Right hindlimb (tissue), 1 donor: ENCODE measurements at places on chromosomes 11 and 22.

DNA sequence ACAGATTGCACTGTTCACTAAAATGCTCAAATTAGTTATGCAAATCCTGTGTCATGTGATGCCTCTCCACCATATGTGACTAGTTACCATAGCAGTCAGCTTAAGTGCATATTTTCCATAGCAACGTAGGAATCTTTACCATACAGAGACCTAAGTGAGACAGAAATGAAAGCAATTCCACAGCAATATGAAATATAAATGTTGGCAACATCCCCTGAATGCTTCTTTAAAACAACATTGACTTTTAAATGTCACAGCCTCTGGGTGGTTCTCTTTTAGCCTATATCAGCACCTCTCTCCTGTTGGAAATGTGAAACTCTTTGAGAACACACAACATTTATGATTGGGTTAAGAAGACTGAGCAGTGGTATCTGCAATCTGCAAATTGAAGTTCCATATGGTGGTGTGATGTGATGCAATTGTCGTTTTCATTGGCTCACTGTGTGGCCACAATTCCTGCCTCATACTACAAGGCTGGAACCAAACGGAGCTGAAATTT, 814.6 kb downstream of the DLG2 start:
- peak; percentile 35 for DNase-seq

DNA sequence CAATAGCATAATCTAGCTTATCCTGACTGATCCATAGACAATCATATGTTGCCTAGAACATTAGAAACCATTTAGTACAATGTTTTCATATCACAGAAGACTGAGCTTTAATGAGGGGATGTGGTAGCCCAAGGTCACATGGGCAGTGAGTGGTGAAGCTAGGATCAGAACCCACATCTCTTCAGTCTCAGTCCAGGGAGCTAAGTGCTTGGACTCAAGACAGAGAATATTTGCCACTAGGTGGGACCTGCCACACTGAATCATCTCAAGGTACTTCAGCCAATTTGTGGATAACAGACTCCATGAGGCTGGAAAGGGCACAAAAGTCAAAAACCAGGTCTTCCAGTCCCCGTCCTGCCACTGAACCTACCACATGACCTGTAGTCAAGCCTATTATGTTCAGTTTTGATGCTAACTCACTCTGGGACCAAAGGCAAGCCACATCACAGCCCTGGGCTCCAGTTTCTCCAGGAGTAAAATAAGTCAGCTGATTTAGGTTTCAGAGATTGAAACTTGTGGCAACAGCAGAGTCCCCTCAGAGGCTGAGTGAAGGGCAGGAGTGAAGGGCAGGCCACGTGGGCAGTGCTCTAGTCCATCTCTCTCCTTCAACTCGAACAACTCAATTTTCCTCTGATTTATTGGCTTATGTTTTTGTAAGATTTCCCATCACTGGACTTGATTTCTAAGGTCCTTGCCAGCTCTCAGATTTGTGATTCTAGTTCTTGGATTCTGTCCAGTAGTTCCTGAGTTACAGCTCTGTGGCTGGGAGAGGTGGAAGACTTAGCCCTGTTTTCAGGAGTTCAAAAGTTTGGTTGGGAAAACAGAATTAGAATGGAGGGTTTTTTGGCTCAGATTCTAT, 84.6 kb upstream of the PHOX2A start:
- no peak for DNase-seq

DNA sequence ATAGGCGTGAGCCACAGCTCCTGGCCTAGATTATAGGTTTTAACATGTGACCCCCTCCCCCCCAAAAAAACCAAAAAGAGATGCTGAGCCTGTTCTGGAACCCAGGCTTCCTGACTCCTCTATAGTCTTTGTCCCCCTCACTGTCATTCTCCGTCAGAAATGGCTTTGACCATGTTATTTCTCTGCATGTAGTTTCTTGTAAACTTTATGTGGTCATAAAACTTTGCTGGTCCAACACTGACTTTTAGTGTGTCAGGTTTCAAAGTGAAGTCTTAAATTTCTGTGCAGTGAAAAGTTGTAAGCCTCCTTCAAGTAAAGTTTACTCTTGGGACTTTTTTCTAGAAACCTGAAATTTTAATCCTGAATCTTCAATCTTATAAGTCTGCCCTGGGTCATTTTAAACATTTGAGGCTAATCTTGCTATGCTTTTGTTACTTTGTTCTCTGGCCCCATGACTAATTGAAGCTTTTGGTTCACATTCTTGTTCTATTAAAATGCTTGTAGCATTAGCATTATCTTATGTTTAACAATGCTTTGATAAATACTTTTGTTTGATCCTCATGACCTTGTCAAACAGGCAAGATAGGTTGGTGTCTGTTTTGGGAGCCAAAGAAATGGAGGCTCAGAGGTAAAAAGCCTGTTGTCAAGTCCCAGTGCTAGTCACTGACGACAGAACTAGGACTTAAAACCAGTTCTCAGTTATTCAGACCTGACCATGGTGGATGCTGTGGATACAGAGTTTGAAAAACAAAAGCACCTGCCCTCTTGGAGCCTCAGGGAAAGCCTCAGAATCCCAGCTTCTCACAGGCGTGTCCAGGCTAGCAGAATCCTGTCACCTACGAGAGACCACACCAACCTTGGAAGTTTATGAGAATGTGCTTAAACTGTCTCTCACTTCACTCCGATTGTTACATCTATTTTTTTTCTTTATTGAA, 87.7 kb upstream of the HORMAD2 start:
- DNase-seq = no peak

GRCh38 chr11:78977009-78977408, 402.3 kb upstream of the NARS2 start:
- DNase-seq = no peak

GRCh38 chr11:70397336-70397982, 870 bp upstream of the CTTN start:
- DNase-seq = no peak

DNA sequence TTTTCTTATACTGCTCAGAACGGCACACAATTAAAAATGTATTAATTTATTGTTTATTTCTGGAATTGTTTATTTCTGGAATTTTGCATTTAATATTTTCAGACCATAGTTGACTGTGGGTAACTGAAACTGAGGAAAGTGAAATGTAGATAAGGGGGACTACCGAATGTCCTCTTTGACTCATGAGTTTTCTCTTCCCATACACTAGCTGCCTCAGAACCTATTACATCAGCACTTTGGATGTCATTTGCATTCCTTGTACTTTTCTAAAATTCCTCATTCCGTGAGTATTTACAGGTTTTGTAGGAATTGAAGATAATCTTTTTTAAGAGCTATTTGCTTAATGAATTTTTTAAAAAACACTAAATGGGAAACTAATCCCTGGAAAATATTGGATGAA, 29.8 kb downstream of the ZC3H12C start:
- no peak for DNase-seq

DNA sequence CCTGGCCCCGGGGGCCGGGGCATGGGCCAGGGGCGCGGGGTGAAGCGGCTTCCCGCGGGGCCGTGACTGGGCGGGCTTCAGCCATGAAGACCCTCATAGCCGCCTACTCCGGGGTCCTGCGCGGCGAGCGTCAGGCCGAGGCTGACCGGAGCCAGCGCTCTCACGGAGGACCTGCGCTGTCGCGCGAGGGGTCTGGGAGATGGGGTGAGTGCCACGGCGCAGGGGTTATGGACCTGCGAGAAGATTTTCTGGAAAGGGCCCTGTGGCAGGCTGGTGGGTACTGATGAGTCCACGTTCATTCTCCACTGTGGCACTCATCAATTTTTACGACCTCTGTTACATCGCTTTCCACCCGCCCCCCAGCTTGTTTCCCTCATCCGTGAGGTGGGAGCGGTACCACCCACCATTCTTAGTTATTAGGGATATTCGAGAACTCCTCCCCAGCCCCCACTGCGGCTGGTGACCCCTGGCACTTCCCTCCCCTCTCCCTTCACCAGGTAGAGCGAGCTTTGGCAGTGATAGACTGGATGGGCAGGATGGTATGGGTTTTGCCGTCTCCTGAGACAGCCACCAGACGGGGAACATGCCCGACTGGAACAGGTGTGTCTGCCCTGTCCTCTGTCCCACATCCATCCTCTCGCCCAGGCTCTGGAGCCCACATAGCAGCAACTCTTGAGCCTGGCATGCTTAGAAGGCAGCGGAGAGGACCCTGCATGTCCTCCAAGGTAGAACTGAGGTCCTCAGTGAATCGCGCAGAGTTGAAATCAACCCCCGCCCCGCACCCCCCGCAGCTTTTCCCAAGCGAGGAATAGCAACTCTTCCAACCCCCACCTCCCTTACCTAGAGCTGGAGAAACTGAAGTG, 562 bp downstream of the DGAT2 start:
- no peak for DNase-seq

GRCh38 chr11:82698576-82699352, 34.9 kb downstream of the FAM181B start:
- no peak for DNase-seq

GRCh38 chr11:2929950-2930703, 907 bp upstream of the PHLDA2 start:
- DNase-seq = no peak

DNA sequence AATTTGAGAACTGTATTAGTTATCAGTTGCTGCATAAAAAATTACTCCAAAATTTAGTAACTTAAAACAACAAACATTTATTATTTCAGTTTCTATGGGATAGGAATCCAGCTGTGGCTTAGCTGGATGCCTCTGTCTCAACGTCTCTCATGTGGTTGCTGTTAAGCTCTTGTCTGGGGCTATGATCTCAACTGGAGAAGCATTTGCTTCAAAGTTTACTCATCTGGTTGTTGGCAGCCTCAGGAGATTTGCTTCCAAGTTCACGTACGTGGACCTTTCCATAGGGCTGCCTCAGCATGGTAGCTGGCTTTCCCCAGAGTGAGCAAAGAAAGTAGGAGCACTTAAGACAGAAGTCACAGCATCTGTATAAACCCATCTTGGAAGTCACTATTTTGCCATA, 144.9 kb upstream of the SESN3 start:
- DNase-seq = no peak

DNA sequence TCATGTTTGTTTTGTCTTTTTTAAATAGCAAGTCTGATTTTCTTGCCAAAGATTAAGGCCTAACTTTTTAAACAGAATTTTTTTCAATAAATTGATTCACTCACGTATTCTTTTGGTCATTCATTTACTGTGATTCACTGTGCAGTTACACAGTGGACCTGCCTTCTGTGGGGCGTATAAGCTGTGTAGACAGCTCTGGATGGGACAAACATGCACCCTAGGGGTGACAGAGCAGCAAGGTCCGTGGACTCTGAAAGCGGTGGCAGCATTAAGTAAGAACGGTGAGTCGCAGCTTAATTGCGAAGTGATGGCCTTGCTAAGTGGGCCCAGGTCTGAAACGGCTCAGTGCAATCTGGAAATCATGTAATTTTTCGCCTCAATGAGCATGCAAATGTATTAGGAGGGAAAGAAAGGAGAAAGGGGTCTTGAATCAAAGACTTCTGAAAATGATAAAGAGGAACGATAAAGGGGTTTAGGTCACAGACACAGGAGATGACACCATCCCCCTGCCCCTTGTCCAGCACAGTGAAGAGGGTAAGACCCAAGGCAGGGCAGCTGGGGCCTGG, 113.1 kb downstream of the SPATA19 start:
- no peak for DNase-seq

DNA sequence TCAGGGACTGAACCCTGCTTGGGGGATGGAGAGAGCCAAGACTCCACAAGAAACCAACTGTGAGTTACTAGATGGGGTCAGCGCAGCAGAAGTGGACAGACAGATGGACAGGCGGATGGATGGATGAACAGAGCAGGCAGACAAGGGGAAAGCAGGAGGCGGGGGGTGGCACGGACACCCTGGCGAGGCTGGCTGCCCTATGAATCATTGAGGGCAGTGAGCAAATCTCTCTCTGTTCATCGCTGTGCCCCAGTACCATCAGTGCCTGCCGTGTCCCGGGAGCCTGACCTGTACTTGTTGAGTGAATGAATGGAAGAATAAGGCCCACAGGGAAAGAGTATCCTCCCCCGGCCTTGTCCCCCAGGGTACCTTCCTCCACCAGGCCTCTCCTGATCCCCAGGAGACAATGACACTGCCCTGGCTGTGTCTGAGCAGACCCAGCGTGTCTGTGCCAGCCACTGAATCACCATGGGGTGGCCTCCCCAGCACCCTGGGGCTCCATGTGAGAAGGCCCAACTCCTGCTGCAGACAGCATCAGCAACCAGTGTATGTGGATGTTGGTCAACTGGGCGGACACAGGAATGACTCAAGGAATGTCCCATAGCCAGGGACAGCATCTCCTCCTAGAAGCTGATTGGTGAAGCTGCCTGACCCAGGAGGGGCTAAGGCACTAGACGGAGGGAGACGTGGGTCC, 5.1 kb upstream of the KLHL35 start:
- DNase-seq = no peak

GRCh38 chr11:8870411-8871170, 40.4 kb upstream of the AKIP1 start:
- peak; percentile 93 for DNase-seq

DNA sequence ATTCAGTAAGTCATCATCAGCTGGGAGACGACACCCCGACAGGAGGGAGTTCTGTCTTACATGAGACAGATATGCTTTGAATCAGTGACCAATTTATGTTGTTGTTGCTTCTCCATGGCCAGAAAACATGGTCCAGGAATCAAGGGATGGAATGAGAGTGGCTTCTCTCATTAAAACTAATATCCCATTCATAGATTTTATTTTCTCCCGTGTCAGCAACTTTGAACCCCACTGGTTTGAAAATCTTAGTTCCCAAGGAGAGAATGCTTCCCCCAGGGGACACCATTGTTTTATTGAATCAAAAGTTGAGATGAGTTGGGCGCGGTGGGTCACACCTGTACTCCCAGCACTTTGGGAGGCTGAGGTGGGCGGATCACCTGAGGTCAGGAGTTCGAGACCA, 42.8 kb downstream of the RPS6KA4 start:
- DNase-seq = no peak

DNA sequence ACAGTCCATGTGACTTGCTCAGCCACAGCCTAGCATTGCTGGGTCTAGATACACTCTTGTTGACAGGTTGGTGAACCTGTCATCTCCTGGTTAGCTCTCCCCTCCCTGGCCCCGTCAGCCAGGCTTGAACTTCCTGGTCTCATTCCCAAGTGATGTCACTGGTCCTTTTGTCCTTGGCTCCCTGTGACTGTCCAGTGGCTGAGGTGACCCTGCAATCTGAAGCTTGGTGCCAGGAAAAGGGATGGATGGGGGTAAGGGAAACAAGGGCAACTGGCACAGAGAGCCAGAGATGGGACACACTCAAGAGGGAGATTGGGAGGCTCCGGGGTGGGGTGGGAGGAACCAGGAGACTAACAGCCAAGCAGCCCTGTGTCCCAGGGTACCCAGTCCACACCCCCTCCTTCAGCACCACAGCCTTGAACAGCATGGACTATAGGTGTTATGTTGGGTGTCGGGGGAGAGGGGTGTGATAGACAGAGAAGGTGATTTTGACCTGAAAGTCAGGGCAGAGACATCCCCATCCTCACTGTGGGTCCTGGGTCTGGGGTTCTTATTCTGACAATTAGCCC, 63.8 kb upstream of the THY1 start:
- DNase-seq = peak; percentile 10

- peak; percentile 20 for DNase-seq
Observed at GRCh38 chr11:2794046-2794967, 91.3 kb downstream of the CDKN1C start.

- DNase-seq = no peak
Observed at GRCh38 chr11:110737593-110737992, 25.4 kb upstream of the ARHGAP20 start.
